Fibroblast of lung (primary cell): ENCODE measurements at places on chromosomes 13 and 19.

GRCh38 chr19:34676697-34677385 lies at the start of gene SCGB2B2:
Gene SCGB2B2 (minus strand): TSS chr19:34677159. CDS start chr19:34594563, 82,596 bp downstream.
- no peak for DNase-seq

DNA sequence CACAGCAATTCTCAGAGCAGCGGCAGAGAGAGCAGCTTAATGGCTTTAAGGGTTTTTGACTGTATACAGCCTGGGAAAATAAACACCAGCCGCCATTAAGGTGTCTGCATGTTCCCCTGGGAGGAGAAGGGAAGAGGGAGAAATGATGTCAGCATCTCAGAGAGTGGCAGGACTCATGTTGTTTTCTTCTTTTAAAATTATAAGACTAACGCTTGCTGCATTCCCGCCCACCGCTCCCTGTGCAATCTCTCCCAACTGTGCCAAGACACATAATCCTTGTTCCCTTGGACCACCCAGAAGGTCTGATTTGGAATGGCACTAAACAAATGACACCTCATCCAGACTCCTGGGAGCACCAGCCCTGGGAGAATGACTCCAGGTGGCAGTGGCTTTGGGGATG lies 27.7 kb upstream of the FAM216B start:
- DNase-seq: peak; percentile 42

DNA sequence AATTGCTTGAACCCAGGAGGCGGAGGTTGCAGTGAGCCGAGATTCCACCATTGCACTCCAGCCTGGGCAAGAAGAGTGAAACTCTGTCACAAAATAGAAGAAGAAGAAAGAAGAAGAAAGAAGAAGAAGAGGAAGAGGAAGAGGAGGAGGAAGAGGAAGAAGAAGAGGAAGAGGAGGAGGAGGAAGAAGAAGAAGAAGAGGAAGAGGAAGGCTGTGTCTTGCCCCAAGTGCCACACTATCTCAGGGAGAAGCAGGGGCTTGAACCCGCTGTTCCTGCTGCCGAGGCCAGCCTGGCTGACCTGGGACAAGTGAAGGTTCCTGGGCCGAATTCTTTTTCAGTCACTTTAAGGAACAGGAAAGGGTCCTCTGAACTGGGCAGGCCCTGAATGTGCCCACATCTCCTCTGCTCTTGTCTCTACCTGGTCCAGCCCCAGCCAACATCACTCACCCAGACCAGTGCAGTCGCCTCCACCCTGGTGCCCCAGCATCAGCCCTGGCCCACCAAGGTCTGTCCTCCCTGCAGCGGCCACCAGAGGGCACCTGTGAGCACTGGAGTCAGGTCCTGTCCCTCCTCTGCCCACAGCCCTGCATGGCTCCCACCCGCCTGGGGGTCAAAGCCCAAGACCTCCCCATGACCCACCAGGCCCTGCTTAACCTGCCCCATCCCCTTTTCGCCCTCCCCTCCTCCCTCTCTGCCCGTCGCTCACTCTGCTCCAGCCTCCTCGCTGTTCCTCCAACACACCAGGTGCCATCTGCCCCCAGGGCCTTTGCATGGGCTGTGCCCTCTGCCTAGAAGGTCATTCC lies 20.0 kb downstream of the TICAM1 start:
- peak; percentile 53 for DNase-seq

DNA sequence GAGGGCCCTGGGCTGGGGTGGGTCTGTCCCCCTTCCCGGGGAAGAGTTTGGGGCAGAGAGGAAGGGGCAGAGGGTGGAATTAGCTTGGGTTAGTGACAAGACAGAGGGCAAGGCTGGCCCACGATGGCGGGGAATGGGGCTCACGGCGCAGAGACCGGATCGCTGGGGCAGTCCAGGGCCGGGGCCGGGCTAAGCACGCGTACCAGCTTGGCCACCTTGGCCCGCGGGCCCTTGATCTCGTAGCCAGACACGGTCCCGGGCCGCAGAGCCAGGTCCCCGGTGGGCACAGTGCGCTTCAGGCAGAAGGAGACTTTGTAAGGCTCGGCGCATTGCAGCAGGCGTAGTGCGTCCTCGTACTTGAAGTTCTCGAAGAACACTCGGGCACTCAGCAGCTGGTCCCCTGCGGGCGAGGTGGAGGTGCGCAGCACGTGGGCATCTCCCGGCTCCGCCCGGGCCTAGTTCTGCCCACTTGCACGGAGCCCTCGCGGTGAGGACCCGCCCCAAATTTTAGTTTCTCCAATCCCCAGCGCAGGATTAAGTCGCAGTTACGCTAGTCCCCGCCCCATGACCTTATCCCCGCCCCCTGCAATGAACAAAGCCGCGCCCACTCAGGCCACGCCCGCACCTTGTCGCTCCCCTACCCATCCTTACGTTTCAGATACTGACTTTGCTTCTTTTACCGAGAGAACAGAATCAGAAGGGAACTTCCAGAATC lies 8.6 kb upstream of the HIPK4 start:
- DNase-seq: no peak

- DNase-seq: no peak
Measured at GRCh38 chr13:94710065-94710781, 2.1 kb downstream of the SOX21 start.

GRCh38 chr19:32719611-32720059 lies at the start of gene TDRD12:
Gene TDRD12 (plus strand): TSS chr19:32719767. CDS start chr19:32720073, 306 bp downstream.
- DNase-seq: no peak

DNA sequence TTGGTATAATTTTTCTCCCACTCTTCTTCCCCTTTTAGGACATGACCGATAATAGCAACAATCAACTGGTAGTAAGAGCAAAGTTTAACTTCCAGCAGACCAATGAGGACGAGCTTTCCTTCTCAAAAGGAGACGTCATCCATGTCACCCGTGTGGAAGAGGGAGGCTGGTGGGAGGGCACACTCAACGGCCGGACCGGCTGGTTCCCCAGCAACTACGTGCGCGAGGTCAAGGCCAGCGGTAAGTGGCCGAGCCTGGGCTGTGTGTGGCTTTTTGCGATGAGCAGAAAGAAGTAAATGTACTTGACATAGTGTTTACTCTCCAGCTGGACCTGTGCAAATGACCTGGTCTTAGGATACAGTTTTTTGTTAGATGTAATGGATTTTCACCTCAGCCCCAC lies 102.5 kb downstream of the ARHGEF7 start:
- DNase-seq: no peak

GRCh38 chr13:112229445-112229844 lies 146.7 kb upstream of the SPACA7 start:
- DNase-seq: no peak

GRCh38 chr19:10612499-10613119 lies 12.7 kb upstream of the SLC44A2 start:
- DNase-seq: peak; percentile 19

DNA sequence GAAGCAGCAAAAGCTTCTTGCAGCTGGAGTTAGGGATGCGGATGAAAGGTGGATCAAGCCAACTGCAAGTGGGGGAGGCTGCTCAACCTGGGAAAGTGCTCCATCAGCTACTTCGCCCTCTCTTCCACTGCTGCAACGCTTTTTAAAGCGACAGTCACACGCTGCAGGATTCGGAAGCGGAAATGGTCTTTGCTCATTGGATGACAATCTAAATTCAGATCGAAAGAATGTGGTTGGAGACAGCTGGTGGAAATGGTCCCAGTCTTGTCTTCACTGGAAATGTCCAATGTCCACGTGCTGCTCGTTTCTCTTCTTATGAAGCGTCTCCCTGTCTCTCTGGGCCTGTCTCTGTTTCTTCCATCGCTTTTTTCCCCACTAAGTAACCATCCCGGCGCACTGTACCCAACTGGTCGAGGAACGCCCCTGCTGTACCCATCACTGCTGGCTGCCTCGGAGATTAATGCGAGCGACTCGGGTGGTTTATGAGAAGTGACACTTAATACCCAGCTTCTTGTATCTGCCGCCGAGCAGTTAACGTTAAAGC lies 2.1 kb upstream of the FGF9 start:
- no peak for DNase-seq

GRCh38 chr13:32905063-32905863 lies 111.0 kb upstream of the KL start:
- DNase-seq: no peak

DNA sequence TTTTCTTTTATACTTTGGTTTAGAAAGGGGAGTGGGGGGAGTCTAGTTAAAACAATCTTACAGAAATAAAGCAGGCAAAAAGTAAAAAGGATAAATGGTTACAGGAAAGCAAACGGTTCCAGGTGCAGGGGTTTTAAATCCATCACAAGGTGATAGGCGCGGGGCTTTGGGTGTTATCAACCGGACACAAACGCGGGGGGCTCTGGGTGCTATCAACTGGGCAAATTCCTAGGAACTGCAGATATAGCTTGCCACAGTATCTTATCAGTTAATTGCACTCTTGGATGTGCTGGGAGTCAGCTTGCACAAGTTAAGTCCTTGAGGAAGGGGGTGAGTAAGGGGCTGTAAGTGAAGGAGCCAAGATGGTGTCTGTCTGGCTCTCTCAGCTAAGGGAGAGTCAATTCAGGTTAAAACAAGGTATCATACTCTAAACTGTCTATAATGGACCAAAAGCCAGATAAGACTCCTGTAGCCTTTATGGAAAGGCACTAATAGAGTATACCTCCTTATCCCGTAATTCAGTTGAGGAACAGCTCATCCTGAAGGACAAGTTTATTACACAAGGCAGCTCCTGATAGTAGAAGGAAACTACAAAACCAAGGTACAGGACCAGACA lies 32.6 kb upstream of the ZSCAN5A start:
- DNase-seq: no peak

GRCh38 chr19:30092721-30093569 lies 150.9 kb downstream of the URI1 start:
- DNase-seq: no peak

DNA sequence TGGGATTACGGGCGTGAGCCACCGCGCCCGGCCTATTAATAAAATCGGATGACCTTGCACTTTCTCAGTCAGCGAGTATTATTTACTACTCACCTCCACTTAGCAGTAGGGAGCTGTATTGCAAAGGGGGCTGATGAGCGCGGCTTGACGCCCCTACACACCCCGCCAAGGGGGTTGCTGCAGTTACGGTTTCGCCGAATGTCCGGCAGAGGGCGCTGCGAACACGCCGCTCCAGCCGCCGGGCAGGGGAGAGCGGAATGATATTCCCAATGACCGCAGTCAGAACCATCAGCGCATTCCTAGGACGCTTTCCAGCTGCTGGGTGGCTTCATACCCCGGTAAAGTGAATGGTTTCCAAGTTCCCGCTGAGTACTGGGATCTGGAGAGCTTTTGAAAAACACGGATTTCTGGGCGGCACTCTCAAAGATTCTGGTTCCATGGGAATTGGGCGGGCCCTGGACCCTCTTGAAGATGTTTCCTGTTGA lies 30.0 kb upstream of the TPT1 start:
- DNase-seq: peak; percentile 86

DNA sequence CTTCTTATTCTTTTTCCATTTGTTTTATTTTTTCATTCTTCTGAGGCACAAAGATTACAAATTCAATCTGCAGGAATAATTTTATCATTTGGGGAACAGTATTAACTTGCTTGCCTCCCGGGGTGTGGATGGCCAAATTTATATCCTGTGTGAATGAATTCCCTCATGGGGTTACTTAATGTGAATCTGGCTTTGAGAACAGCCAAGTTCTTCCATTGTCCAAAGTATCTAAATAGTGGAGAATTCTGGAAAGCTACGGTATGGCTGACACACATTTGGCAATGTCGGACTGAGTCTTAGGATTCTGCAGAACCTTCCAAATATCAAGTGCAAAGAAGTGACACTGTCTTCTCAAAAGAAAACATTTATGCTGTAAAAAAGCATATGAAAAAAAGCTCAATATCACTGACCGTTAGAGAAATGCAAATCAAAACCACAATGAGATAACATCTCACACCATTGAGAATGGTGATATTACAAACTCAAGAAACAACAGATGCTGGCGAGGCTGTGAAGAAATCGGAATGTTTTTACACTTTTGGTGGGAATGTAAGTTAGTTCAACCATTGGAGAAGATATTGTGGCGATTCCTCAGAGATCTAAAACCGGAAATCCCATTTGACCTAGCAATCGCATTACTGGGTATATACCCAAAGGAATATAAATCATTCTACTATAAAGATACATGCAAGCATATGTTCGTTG lies 620.2 kb downstream of the EFNB2 start:
- DNase-seq: peak; percentile 33

GRCh38 chr19:10009714-10010224 lies 535 bp downstream of the COL5A3 start:
- no peak for DNase-seq

GRCh38 chr19:447816-448560 lies 12.8 kb downstream of the SHC2 start:
- no peak for DNase-seq

GRCh38 chr13:45331123-45331619 lies 9.8 kb downstream of the TPT1 start:
- DNase-seq: no peak

- no peak for DNase-seq
Measured at GRCh38 chr19:42271045-42271419, 2.0 kb downstream of the CIC start.

DNA sequence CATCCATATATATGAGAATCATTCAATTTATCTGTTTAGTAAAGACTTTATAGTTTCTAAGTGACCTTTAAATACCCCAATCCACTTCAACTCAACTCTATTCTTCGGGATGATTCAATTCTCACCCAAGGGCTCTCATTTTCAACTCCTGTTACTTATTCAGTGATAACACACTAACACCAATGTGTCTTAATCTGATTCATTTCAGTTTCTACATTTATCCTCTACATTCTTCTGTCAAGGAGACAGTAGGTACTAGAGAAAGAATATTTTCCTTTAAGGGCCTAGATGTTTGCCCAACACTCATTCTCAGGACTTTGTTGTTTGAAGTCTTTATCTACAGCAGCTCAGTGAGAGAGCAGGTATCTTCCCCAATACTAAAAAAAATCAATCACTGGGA lies 7.1 kb downstream of the ARGLU1 start:
- DNase-seq: no peak

DNA sequence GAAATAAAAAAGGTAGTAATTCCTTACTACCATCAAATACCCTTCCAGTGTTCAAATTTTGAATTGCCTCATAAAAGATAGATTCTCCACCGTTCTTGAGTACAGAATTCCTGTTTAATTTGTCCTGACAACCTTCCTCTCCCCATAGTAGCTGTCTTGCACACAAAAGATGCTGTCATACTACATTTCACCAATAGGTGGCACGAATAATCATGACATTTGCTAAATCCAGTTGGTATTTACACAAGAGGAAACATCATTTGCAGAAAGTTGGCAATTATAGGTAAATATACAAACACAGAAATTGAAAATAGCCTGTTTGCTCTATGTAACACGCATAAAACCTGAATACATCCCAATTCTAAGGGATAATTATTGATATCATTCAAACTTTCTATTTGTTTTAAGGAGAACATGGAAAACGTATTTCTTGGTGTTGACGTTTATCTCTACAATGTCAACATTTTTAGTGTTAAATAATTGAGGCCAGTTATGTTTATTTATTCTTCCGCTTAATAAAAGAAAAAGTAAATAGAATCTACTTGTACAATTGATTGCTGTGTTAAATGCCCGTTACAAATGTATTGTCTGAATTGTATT lies 58.3 kb upstream of the CLDN10 start:
- DNase-seq: peak; percentile 76

DNA sequence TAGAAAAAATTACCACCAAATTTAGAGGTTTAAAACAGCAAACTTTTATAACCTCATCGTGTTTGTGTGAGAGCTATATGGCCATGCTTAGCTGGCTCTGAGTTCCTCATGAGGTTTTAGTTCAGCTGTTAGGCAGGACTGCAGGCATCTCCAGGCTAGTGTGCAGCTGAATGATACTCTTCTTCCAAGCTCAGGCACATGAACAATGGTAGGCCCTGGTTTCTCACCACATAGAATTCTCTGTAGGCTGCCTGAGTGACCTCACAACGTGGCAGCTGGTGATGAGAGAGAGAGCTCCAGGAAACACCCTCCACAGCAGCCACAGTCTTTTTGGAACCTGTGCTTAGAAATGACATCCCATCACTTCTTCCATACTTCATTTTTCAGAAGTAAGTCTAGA lies 540.6 kb upstream of the MIR17HG start:
- no peak for DNase-seq

- no peak for DNase-seq
Measured at GRCh38 chr19:2527686-2528085, 51.8 kb downstream of the GADD45B start.
